ENCODE measurements at places on chromosomes 7 and 10. TPM values are rescaled to one million over a fixed set of nuclear protein-coding genes. Genes with fewer than 3 reads are reported as not detected.

The PLEKHS1 gene
- total RNA-seq, result 0.09 TPM

The OR2A7 gene
- 2.9 TPM for total RNA-seq

The ITGB8 gene
- 0.07 TPM for total RNA-seq

DNA sequence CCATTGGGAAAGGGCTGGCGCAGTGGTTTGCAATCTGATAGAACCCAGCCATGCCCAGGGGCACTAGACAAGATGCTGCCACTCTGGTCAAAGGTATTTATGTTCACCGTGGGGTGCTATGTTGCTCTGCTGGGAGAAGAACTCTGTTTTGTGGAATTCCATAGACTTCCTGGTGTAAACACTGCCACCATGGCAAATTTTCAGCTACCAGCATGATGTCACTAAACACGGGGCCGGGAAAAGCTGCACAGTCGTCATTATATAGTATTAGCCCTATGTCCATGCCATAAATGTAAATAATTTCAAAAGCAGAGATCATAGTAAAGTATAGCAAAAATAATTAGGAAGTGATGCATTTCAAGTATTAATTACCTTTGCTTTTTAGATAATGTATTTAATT, 500.6 kb downstream of the PARD3 start:
- no peak overlapping the region for H3K27ac ChIP-seq
- no peak for DNase-seq
- no peak overlapping the region for H3K4me3 ChIP-seq
- H3K27me3 ChIP-seq, result no peaks in the 10 kb centered on the region
- H3K4me1 ChIP-seq, result peaks cover 7% of the 10 kb centered on the region

DNA sequence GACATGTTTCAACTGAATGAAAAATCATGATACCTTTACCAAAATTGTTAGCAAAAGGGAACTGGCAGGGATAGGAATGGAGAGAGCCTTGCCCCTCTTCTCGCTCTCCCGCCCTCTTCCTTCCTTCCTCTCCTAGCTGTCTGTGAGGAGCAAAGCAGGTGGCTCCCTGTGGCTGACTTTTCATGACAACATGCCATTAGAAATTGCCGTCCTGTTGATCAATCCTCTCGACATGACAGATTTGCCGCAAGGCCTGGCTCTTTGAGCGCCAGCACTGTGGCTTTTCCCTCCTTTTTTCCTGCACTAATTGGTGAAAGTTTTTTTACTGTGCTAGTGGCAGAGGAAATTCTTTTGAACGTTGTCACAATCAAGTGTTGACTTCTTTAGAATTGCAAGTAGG, 171.1 kb downstream of the TCF7L2 start:
- H3K4me1 ChIP-seq, result peaks cover 1% of the 10 kb centered on the region
- peaks cover 21% of the 10 kb centered on the region for H3K27me3 ChIP-seq
- no peak overlapping the region for H3K4me3 ChIP-seq
- H3K27ac ChIP-seq, result no peak overlapping the region
- DNase-seq, result no peak
- H3K36me3 ChIP-seq, result no peaks in the 10 kb centered on the region

GRCh38 chr7:150801946-150802771, 1.6 kb downstream of the TMEM176A start:
- DNase-seq, result no peak
- H3K4me1 ChIP-seq, result peaks cover 2% of the 10 kb centered on the region
- H3K4me3 ChIP-seq, result no peak overlapping the region
- no peaks in the 10 kb centered on the region for H3K36me3 ChIP-seq
- H3K27me3 ChIP-seq, result peaks cover 29% of the 10 kb centered on the region
- H3K27ac ChIP-seq, result no peak overlapping the region

DNA sequence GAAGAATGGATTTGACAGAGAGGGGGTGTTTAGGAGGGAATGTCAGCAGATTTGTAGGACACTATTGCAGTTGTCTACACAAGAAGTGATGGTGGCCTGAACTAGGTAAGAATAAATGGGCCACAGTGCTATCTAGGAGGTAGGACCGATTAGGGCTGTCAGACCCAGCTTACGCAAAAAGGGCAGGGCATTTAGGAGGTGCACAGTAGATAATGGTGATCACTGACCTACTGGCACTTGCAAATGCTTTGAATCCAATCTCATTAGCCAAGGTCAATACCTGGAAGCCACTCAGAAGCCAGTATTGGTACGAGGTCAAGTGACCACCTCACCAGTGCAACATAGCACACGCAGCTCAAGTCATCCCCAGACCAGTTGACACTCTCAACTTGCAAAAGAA, 330.9 kb downstream of the KCNMA1 start:
- peaks cover 2% of the 10 kb centered on the region for H3K36me3 ChIP-seq
- H3K4me1 ChIP-seq, result no peaks in the 10 kb centered on the region
- peaks cover 5% of the 10 kb centered on the region for H3K27me3 ChIP-seq
- H3K4me3 ChIP-seq, result no peak overlapping the region

- no peak for DNase-seq
- no peak overlapping the region for H3K4me3 ChIP-seq
- H3K27me3 ChIP-seq, result peaks cover 12% of the 10 kb centered on the region
- H3K36me3 ChIP-seq, result no peaks in the 10 kb centered on the region
These were observed 30.4 kb upstream of the DMBT1 start for GRCh38 chr10:122530177-122530576.

DNA sequence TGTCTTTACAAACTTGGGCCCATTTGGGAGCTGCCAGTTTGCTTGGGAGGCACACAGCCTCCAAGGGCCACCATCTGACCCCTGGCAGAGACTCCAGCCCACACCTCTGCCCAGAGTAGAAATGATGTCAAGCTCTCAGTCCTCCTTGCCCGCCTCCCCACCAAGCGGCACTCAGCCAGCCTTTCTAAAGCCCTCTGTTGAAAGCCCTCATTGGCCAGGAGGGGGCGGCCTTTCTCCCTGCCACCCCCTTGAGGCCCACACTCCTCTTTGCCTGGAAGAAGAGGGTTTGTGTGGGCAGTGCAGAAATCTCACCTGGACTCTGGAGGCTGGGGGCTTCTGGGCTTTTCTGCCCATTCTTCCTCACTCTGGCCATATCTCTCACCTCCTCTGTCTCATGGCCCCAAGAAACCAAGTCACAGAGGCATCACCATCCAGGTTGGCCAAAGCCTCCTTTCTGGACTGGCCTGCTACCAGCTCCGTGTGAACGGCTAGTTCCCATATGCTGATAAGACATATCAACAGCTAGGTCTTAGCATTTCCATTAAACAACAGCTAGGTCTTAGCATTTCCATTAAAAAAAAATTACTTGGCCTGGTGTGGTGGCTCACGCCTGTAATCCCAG, 36.1 kb downstream of the UBTD1 start:
- no peak overlapping the region for H3K27ac ChIP-seq
- no peaks in the 10 kb centered on the region for H3K27me3 ChIP-seq
- no peaks in the 10 kb centered on the region for H3K4me1 ChIP-seq
- H3K36me3 ChIP-seq, result no peaks in the 10 kb centered on the region
- peak; percentile 73 for DNase-seq
- H3K4me3 ChIP-seq, result no peak overlapping the region

DNA sequence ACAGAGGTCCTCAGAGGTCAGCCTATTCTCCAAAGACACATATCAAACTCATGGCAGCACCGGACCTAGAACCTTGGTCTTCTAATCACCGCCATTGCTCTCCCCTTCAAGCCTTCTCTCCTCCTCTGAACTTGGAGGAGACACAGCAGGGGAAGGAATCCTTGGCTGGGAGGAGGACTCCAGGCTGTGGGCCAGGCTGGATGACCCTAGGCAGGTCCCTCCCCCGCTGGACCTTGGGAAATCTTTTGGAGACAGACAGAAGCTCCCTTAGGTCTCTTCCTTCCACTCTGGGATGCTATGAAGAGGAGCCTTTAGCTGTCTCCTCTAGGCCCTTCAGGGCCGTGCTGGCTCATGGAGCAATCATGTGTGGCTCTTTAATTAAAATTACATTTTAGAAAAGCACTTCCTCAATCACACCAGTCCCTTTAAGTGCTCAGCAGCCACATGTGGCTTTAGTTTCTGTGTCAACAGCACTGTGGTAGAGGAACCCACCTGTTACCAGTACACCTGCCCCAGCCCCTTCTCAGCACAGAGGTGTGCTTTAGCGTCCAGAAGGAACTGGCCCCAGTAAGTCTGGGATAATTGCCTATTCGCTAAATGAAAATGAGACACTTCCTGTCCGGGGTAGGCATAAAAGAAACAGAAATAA, 238.2 kb downstream of the CELF2 start:
- peak overlapping the region; percentile 93 for H3K27ac ChIP-seq
- DNase-seq, result no peak
- H3K4me3 ChIP-seq, result no peak overlapping the region
- H3K27me3 ChIP-seq, result no peaks in the 10 kb centered on the region
- H3K36me3 ChIP-seq, result peaks cover 65% of the 10 kb centered on the region

DNA sequence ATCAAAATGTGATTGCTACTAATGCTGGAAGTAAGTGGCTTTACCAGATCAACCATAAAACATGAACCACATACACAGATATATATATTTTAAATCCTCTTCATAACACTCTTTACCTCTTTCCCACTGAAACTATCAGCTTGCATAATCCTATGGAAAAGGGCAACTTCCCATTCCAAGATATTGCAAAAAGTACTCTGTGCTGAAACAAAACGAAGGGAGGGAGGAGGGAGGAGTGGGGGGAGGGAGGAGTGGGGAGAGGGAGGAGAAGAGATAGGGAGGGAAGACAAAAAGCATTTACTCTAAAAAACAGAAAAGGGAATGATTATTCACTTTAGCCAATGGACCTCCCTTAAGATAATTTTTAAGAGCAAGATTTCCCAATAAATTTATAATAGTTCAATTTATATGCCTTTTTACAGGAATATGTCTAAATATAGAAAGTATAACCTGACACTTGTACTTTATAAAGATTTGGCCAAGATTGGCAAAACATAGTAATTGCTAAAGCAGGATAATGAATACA, 344.8 kb upstream of the NFE2L3 start:
- H3K36me3 ChIP-seq, result no peaks in the 10 kb centered on the region
- no peak overlapping the region for H3K4me3 ChIP-seq
- DNase-seq, result no peak
- H3K27me3 ChIP-seq, result peaks cover 8% of the 10 kb centered on the region
- no peak overlapping the region for H3K27ac ChIP-seq

DNA sequence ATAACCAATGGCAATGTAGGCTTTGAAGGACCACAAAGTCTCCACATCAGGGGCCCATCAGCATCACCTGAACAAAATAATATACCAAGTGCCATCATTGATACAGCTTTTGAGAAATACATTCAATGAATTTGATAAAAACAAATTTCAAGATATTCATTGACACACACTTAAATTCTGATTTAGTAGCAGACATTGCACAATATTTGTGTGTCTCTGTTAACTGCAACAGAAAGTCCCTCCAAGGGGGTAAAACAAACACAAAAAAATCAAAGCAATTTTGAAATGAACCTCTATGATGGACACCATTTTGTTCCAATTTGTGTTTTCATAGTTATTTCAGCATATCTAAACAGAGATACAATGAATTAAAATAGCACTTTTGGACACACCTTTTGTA, 86.8 kb upstream of the RSU1 start:
- no peak overlapping the region for H3K4me3 ChIP-seq
- DNase-seq, result no peak
- H3K27me3 ChIP-seq, result no peaks in the 10 kb centered on the region
- peaks cover 3% of the 10 kb centered on the region for H3K36me3 ChIP-seq

- H3K4me1 ChIP-seq, result no peaks in the 10 kb centered on the region
- no peak overlapping the region for H3K4me3 ChIP-seq
- H3K27ac ChIP-seq, result no peak overlapping the region
- H3K27me3 ChIP-seq, result peaks cover 9% of the 10 kb centered on the region
These were observed 125.5 kb downstream of the TRIL start for GRCh38 chr7:28832669-28833068.

DNA sequence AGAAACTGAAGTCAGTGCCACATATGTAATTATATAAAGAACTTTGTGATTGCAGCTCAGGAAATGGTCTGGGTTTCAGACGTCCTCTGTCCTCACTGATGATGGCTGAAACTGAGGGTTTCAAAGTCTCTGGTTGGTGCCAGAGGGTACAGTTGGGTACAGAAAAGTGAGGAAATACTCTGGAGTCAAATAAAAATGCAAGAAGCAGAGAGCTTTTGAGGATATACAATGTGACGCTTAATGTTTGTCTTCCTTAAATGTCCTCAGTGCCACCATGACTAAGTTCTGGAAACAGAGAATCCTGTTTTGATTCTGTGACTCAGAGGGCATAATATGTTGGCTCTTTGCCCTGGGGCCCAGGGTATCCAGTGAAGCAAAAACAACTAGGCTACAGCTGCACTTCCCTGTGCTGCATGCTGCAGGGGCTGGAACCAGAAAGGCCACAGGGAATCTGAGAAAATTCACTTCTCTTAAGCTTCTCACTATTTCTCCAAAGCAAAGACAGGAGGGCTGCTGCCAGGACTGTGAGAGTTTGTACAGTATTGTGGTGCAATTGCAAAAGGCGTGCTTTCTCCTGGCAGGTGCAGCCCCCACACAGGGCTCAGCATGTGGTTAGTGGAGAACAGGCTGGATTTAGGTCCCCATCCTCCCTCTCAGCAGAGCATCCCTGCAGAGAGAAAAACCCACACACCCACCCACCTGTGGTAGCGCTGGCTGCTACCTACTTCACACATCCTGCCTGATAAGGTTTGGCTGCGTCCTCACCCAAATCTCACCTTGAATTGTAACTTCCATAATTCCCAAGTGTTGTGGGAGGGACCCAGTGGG, 169.5 kb upstream of the SVIL start:
- peak; percentile 69 for DNase-seq
- no peak overlapping the region for H3K4me3 ChIP-seq
- peaks cover 17% of the 10 kb centered on the region for H3K4me1 ChIP-seq
- peaks cover 7% of the 10 kb centered on the region for H3K36me3 ChIP-seq
- peak overlapping the region; percentile 27 for H3K27ac ChIP-seq
